ENCODE measurements at places on chromosomes 11 and 22.
A peak's percentile ranks its signal among the peaks of the same experiment; 100 is the strongest.

DNA sequence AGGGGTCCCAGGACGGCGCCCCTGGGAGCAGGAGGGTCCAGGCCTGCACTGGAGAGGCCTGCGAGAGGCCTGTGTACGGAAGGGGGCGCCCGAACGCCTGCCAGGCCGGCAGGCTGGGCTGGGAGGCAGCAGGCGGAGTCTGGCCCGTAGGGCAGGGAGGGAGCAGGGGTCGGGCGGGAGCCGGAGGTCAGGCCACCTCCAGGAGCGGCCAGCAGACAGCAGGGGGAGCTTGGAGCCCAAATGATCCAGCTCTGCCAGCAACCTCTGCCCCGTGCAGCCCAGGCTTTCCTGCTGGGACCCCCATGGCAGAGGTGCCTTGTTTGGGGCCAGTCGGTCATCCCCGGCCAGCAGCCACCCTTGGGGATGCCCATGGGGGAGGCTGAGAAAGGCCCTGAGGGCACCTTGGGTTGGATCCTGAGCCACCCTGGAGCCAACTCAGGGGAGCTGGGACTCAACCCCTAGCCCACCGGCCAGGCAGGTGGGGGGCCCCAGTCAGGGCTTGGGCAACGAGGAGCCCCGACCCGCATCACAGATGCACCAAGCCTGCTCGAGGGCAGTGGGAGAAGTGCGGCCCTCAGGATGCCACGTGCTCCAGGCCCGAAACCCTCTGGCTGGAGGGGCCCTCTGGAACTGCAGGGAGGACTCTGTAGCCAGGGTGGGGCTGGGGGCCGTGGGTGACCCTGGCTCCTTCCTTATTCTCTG is 9.6 kb upstream of the SYT8 start:
- DNase-seq, result no peak

DNA sequence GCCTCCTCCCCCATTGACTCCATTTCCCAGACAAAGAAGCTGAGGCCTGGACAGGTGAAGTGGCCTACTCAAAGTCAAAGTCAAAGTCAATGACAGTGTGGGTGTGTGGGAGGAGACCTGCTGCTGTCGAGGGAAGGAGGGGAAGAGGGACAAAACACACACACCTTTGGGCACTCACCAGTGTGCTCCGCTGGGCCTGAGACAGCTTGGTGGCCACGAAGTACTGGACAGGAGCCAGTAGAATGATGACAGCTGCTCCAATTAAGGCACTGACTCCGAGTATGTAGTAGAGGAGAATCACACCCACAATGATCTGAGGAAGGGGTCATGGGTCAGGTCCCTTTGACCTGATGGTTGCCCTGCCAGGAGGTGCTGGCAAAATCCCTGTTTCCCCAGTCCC is 33.6 kb downstream of the ABCC8 start:
- no peak for DNase-seq

DNA sequence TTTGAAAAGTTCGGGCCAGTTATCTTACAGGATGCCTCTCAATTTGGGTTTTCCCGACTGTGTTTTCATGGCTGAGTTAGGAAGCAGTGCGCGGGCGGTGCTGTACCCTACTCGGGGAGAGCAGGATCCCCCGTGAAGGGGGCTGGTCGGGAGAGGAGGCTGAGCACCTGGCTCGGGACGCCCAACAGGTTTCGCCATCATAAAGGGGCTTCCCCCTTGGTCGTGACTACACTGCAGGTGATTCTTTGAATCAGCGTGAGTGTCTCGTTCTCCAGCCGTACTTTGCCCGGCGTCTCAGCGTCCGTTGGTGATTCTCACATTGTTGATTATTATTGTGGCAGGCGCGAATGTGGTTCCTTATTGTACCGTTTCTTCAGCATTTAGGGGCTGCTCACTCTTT is 46.6 kb downstream of the ST14 start:
- DNase-seq, result no peak

DNA sequence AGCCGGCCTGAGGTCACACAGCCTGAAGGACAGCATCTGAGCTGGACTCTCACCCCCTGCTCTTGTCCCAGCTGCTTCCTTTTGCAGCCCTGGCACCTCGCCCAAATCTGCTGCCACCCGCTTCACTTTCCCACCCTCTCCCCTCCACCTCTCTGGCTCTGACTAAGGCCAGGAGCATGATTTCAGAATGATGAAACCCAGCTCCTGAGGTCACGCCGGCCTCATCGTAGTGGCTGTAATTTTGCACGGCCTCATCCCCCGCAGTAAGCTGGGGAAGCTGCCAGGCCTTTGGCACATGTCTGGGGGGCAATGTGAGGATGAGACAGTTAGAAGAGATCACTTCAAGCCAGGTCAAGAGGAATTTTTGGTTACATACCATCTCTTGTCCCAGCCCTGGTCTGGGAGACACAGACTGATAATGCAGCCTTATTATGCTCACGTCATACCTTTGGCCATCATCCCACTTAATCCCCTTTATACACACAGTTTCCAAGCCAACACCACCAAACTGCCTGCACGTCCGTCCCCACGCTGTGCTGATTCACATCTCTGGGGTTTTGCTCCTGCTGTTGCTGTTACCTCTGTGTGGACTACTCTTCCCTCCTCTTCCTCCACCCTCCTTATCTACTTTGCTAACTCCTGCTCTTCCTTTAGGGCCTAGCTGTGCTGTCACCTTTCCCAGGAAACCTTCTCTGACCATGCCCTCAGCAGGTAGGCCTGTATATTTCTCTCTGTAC is 58.1 kb downstream of the CHRDL2 start:
- no peak for DNase-seq

- peak; percentile 55 for DNase-seq
Measured at GRCh38 chr22:41367680-41368542, 13.8 kb upstream of the TEF start.

GRCh38 chr11:113278481-113278880 is 35.9 kb upstream of the TTC12 start:
- DNase-seq, result no peak

DNA sequence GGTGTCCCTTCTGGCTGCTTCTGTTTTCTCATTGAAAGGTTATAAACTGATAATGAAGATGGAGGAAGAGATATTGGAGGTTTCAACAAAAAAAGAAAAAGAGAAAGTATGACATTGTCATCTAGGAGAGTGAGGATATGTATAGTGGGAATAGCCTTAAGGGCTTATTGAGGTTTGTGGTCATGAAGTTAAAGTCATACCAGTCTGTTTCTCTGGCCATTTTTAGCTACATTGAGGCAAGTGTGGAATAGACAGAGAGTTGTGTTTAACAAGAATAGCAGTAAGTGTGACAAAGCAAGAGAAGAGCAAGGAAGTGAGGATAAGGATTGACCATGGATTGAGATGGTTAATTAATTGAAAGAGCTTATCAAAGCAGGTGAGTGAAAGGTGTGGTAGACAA is 110.4 kb downstream of the ELP4 start:
- DNase-seq, result no peak

DNA sequence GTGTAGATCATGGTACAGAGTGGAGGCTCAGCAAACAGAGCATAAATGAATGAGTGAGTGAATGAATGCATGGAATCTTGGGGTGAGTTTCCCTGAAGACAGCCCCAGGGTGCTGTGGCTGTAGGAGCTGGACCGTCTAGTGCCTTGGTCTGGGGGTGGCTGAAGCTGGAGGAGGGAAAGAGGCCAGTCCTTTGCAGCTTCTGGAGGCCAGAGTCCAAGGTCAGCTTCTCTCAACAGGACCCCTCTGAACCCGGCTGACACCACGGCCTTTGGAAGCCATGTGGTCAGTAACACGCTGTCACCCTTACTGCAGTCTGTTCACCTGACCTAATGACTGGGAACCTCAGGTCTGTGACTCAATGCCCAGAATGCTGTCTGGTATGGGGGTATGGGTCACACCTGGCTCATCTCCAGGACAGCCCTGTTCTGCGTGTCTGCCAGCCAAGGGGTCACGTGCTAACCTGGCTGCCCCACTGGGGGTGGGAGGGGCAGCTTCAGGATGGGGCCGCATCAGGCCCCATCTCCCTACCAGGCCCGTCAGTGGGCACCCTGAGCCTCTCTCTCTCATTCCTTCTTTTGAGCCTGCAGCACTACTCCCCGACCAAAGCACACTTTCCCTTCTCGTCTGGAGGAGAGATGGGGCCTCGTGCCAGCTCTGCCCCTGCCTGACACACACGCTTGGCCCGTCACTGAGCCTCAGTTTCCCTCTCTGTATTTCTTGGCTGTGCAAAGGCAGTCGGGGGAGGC is 24.1 kb upstream of the CHKA start:
- DNase-seq, result no peak

- DNase-seq, result no peak
Measured at GRCh38 chr11:1553808-1554594, 18.1 kb downstream of the DUSP8 start.

GRCh38 chr11:19931141-19931770 is 218.6 kb downstream of the NAV2 start:
- no peak for DNase-seq

- DNase-seq, result no peak
Measured at GRCh38 chr11:92890846-92891245, 78.6 kb upstream of the MTNR1B start.

- DNase-seq, result no peak
Measured at GRCh38 chr11:41116970-41117369, 342.5 kb downstream of the LRRC4C start.

GRCh38 chr22:29658176-29658575 is 54.7 kb downstream of the NF2 start:
- DNase-seq, result no peak

- no peak for DNase-seq
Measured at GRCh38 chr22:27650572-27650971, 151.0 kb downstream of the MN1 start.

DNA sequence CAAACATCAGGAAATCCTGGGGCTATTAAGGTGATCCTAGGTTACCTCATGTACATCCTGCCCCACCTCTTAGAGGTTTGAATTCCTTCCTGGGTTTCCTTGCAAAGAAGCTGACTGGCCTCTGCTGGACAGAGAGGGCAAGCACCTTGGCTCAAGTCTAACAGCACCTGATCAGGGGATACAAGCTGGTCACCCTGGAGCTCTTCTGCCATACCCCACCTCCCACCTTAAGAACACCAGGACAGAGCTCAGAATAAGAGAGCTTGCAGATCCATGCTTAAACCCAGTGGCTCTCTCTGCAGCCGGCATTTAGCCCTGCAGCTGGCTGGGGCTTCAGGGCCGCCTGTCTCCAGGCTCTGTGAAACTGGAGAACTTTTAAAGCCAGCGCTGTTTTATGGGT is 386.6 kb upstream of the NARS2 start:
- DNase-seq, result no peak

GRCh38 chr11:30196400-30197206 is 34.2 kb upstream of the FSHB start:
- DNase-seq, result peak; percentile 3

GRCh38 chr22:41561788-41562187 is 978 bp downstream of the CSDC2 start:
- no peak for DNase-seq

- DNase-seq, result no peak
Measured at GRCh38 chr11:1150769-1151365, 6.9 kb upstream of the MUC5AC start.

- DNase-seq, result peak; percentile 36
Measured at GRCh38 chr22:38069372-38070249, 12.4 kb downstream of the PICK1 start.

DNA sequence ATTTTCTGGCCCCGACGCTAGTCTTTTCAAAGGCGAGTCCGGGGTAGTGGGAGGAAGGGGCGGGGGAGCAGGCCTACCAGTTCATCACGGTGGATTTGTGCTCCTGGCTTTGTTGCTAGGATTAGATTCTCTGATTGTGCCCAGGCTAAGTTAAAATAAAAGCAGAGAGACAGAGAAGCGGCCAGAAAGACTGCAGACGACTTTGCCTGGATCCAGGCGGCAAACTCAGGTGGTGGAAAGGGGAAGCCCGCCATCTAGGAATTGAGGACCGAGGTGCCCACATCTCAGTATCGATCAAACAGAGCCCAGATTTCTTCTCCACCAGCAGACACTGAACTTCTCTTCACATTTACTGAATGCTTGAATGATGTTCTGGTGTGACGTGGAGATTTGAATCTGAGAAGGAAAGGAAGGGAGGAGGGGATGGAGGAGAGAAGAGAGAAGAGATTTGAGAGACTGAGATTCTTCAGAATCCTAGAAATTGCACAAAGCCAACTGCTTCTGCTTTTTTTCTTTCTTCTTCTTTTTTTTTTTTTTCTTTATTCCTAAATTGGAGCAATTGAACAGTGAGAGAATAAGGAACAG is 2.7 kb downstream of the FAT3 start:
- no peak for DNase-seq

- no peak for DNase-seq
Measured at GRCh38 chr11:103609117-103610066, 427.0 kb upstream of the DDI1 start.

DNA sequence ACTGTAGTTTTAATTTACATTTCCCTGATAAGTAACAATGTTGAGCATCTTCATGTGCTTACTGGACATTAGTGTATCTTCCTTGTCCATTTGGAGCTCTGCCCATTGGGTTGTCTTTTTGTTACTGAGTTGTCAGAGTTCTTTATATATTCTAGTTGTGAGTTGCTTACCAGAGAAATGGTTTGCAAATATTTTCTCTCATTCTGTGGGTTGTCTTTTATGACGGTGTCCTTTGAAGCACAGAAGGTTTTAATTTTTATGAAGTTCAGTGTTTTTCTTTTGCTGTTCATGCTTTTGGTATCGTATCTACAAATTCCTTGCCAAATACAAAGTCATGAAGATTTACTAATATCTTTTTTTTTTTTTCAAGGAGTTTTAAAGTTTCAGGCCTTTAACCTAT is 42.4 kb downstream of the ZBTB44 start:
- DNase-seq, result no peak

- no peak for DNase-seq
Measured at GRCh38 chr22:26898946-26899605, 241.7 kb downstream of the MIAT start.

DNA sequence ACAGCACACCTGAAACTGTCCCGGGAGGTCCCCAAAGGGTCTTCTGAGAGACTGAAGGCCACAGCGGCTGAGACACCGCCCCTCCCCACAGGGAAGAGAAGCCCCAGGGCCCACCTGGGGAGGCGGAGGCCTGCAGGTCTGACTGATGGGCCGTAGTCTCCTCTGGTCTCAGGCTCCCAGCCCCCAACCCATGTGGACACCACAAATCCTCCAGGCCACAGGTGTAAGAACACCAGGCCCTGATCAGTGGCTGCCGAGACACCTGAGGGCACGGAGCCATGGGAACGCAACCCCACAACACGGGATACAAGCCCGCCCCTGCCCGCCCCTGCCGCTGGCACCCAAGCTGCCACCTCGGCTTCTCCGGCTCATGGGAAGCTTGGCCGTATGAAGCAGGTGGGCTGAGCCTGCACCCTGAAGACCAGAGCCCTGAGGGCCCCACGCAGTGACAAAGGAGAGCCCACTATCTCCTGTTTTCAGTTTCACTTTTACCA is 46.3 kb downstream of the BRD1 start:
- DNase-seq, result no peak

DNA sequence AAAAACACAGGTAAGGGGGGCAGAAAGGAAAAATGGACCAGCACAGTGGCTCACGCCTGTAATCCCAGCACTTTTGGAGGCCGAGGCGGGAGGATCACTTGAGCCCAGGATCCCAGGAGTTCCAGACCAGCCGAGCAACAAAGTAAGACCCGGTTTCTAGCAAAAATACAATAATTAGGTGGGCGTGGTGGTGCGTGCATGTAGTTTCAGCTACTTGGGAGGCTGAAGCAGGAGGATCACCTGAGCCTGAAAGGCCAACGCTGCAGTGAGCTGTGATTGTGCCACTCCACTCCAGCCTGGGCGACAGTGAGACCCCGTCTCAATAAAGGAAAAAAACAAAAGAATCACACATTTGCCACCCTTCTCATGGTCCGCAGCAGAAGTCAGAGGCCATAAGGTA is 519.4 kb downstream of the BRD1 start:
- no peak for DNase-seq

Measured in C1 segment of cervical spinal cord (tissue), 14 donors.